Spinal cord (tissue), 10 donors: ENCODE measurements at places on chromosomes 4 and X. TPM values are rescaled to one million over a fixed set of nuclear protein-coding genes. Genes with fewer than 3 reads are reported as not detected.

NR3C2 gene
- total RNA-seq: 19.1 TPM

ADGRG4 gene
- total RNA-seq: 0.10 TPM

MMRN1 gene
- total RNA-seq: 35.9 TPM

S100G gene
- total RNA-seq: not detected

UGT2B10 gene
- not detected for total RNA-seq

TCEANC gene
- 8.2 TPM for total RNA-seq

SPANXB1 gene
- not detected for total RNA-seq

AFM gene
- not detected for total RNA-seq

G3BP2 gene
- 126 TPM for total RNA-seq

KDM5C gene
- 82.4 TPM for total RNA-seq

IL15 gene
- total RNA-seq: 2.8 TPM

FRAS1 gene
- total RNA-seq: 22.0 TPM

DTHD1 gene
- 7.6 TPM for total RNA-seq

FHIP1A gene
- total RNA-seq: 3.2 TPM

SEPSECS gene
- 14.7 TPM for total RNA-seq

RPS6KA6 gene
- total RNA-seq: 14.1 TPM

C4orf51 gene
- total RNA-seq: not detected

NMU gene
- total RNA-seq: 5.1 TPM

ZNF732 gene
- 2.5 TPM for total RNA-seq

SHROOM3 gene
- 23.3 TPM for total RNA-seq

HSFX4 gene
- total RNA-seq: not detected

MAEA gene
- total RNA-seq: 51.0 TPM

OR13H1 gene
- total RNA-seq: not detected

CHRDL1 gene
- total RNA-seq: 13.5 TPM

TMEM164 gene
- total RNA-seq: 16.2 TPM

ACE2 gene
- total RNA-seq: 0.30 TPM

MGAT4D gene
- total RNA-seq: not detected

SMIM14 gene
- total RNA-seq: 56.3 TPM

PNMA6A gene
- total RNA-seq: 16.3 TPM

PNPLA4 gene
- total RNA-seq: 19.7 TPM
